Upper lobe of left lung (tissue), 6 donors: ENCODE measurements at places on chromosomes 6 and 20. TPM values are rescaled to one million over a fixed set of nuclear protein-coding genes. Genes with fewer than 3 reads are reported as not detected.

- DNase-seq = no peak
- H3K27me3 ChIP-seq = no peaks in the 10 kb centered on the region
- H3K36me3 ChIP-seq = no peaks in the 10 kb centered on the region
- no peak overlapping the region for H3K27ac ChIP-seq
- no peak overlapping the region for H3K4me3 ChIP-seq
Observed at GRCh38 chr20:53658973-53659372, 65.3 kb upstream of the ZNF217 start.

Gene ARMH2
- not detected for total RNA-seq

DNA sequence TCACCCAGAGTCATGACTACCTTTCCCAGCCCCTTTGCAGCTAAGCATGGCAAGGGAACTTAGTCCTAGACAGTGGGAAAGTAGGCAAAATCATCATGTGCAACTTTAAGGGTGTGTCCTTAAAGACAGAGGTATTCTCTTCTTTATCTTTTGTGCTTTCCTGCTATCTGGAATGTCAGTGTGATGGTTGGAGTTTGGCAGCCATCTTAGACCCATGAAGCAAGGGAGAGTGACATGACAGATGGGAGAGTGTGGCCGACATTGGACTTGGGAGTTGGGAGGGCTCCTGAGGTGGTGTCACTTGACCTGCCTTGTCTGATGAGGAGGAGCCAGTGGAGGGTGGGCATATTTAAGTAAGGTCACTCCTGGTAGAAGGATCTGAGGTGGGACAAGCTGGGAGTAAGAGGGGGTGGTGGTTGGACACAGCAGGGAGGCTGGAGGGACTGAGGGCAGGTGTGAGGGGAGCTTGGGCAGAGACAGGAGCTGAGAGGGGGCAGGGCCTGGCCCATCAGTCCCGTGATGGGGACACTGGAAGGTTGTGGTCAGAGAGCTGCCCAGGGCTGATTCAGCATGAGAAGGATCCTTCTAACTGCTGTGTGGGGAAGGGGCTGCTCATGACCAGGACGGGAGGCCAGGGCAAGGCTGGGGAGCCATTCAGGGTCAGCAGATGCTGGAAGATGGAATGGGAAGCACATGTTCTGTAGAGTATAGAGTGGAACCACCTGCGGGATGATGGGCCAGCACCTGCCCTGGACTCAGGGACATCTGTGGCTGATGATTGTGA is 29.5 kb upstream of the SULF2 start:
- DNase-seq = no peak
- no peaks in the 10 kb centered on the region for H3K36me3 ChIP-seq
- H3K4me3 ChIP-seq = no peak overlapping the region
- H3K27me3 ChIP-seq = no peaks in the 10 kb centered on the region
- no peak overlapping the region for H3K27ac ChIP-seq

Gene ARMC12
- total RNA-seq = 0.74 TPM

GRCh38 chr6:34318499-34319470 is 70.0 kb upstream of the SMIM29 start:
- peaks cover 4% of the 10 kb centered on the region for H3K4me1 ChIP-seq
- no peaks in the 10 kb centered on the region for H3K36me3 ChIP-seq
- no peak overlapping the region for H3K4me3 ChIP-seq
- no peaks in the 10 kb centered on the region for H3K27me3 ChIP-seq

Gene MOCS3
- 4.4 TPM for total RNA-seq

Gene EEF1A1
- 3,617 TPM for total RNA-seq

- H3K4me3 ChIP-seq = no peak overlapping the region
- DNase-seq = peak; percentile 13
- H3K27ac ChIP-seq = no peak overlapping the region
- no peaks in the 10 kb centered on the region for H3K27me3 ChIP-seq
- H3K36me3 ChIP-seq = no peaks in the 10 kb centered on the region
Observed at GRCh38 chr20:63097336-63097831, 90.6 kb upstream of the BHLHE23 start.

Gene NTSR1
- total RNA-seq = 0.20 TPM

- DNase-seq = no peak
- no peaks in the 10 kb centered on the region for H3K36me3 ChIP-seq
- H3K4me1 ChIP-seq = no peaks in the 10 kb centered on the region
- no peak overlapping the region for H3K4me3 ChIP-seq
- no peak overlapping the region for H3K27ac ChIP-seq
Observed at GRCh38 chr20:57465486-57465885, 59.5 kb downstream of the CTCFL start.

DNA sequence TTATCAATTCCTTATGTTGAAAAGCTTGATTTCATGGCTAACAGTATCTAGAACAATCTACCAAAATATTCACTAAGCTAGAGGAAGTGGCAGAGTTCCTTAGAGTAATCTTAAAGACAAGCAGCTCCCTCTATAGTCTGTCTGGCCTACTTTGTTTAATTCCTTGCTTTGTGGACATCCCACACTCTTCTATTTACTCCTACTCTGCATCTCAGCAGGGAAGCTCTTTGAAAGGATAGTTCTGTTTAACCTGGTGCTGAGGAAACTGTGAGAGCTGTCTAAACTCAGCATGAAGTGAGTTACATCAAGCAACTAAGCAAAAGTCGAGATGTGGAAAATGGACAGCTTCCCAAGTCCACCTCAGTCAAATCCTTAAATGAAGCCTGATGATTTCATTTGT is 4.3 kb downstream of the REV3L start:
- DNase-seq = no peak
- H3K36me3 ChIP-seq = no peaks in the 10 kb centered on the region
- no peaks in the 10 kb centered on the region for H3K27me3 ChIP-seq
- peaks cover 39% of the 10 kb centered on the region for H3K4me1 ChIP-seq
- no peak overlapping the region for H3K27ac ChIP-seq
- no peak overlapping the region for H3K4me3 ChIP-seq

Gene TINAG
- not detected for total RNA-seq

Gene SYNDIG1
- total RNA-seq = not detected
